ENCODE measurements at places on chromosomes 7 and 10. TPM values are rescaled to one million over a fixed set of nuclear protein-coding genes. Genes with fewer than 3 reads are reported as not detected.
A peak's percentile ranks its signal among the peaks of the same experiment; 100 is the strongest.

GRCh38 chr10:98266647-98267046 is 1.3 kb downstream of the LOXL4 start:
- DNase-seq: no peak

DNA sequence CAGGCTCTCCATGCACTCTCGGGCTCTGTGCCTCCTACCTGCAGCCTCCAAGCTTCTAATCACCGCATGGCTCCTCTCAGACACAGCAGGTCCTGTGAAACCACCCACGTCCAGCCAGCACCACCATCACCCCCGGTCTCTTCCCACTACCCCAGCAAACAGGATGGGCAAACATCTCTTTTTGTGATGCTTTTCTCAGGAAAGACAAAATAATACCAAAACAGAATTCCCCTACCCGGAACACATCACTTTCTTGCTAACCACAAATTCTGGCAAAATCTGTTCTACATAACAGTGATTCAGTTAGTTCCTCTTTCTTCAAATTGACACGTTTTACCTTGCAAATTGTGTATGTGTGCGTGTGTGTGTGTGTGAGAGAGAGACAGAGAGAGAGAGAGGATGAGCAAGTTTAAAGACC is 6.5 kb downstream of the SNX8 start:
- DNase-seq: no peak

DNA sequence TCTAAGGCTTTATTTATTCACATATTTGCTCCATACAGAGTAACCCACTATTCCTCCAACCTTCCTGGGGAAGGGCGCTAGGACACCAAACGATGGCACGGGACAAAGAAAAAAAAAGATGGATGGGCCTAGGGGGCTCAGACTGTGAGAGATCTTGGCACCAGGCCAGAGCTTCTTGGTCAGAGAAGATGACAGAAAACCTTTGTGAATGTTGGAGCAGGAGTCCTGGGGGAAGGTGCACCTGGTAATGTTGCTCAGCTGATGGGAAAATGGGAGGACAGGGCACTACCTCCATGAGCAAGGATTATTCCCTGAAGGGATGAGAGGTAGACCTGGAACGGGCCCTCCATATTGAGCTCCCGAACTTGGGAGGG is 1.4 kb upstream of the SH3PXD2A start:
- DNase-seq: no peak

GRCh38 chr10:101614663-101615524 is 26.8 kb downstream of the DPCD start:
- no peak for DNase-seq

GRCh38 chr10:85764108-85764507 is 602.5 kb downstream of the GRID1 start:
- no peak for DNase-seq

- no peak for DNase-seq
Observed at GRCh38 chr7:86818903-86819302, 175.2 kb downstream of the GRM3 start.

SAMD9 gene
- 10.9 TPM for total RNA-seq

PLAC9 gene
- total RNA-seq: 31.2 TPM

GRCh38 chr7:31744294-31744874 is 57.4 kb downstream of the PPP1R17 start:
- DNase-seq: peak; percentile 87

CLRN3 gene
- total RNA-seq: not detected

DNA sequence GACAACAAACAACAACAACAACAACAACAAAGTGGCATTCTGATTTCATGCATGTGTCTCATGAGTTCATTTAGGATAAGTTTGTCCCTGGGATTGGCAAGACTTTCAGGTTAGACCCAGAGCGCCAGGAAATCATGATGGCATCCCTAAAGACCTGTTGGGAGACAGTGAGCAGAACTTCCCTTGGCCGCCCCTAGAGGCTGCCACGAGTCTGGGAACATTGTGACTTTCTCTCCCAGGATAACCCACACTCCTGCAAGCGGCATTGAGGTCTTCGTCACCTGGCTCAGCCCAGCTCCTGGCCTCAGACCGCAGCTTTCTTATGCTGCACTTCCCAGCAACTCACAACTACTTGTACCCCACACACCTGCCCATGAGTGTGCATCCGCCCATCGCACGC is 80.5 kb upstream of the RNF32 start:
- no peak for DNase-seq

GRCh38 chr10:71218651-71219050 is 6.3 kb downstream of the UNC5B start:
- no peak for DNase-seq

- DNase-seq: no peak
Observed at GRCh38 chr10:3287572-3288445, 115.2 kb upstream of the PITRM1 start.

SPDYE16 gene
- total RNA-seq: 0.72 TPM

GRCh38 chr10:77501846-77502261 is 135.8 kb downstream of the KCNMA1 start:
- no peak for DNase-seq

CASP2 gene
- 27.0 TPM for total RNA-seq

- no peak for DNase-seq
Observed at GRCh38 chr7:9028012-9028411, 594.6 kb downstream of the NXPH1 start.
